NCI-H2081 (cell line): ENCODE measurements at places on chromosomes 7 and 10.

GRCh38 chr10:13815756-13816155 lies 229.0 kb downstream of the PRPF18 start:
- no peak for DNase-seq

GRCh38 chr10:101237081-101237981 lies 8.1 kb upstream of the LBX1 start:
- DNase-seq: no peak

- DNase-seq: no peak
Measured at GRCh38 chr7:23893942-23894891, 184.2 kb downstream of the STK31 start.

- DNase-seq: peak; percentile 75
Measured at GRCh38 chr10:21495752-21496342, 29.6 kb downstream of the SKIDA1 start.

- no peak for DNase-seq
Measured at GRCh38 chr7:38007096-38007495, 86.7 kb downstream of the EPDR1 start.

GRCh38 chr10:5943536-5943935 lies 33.8 kb downstream of the IL15RA start:
- no peak for DNase-seq

DNA sequence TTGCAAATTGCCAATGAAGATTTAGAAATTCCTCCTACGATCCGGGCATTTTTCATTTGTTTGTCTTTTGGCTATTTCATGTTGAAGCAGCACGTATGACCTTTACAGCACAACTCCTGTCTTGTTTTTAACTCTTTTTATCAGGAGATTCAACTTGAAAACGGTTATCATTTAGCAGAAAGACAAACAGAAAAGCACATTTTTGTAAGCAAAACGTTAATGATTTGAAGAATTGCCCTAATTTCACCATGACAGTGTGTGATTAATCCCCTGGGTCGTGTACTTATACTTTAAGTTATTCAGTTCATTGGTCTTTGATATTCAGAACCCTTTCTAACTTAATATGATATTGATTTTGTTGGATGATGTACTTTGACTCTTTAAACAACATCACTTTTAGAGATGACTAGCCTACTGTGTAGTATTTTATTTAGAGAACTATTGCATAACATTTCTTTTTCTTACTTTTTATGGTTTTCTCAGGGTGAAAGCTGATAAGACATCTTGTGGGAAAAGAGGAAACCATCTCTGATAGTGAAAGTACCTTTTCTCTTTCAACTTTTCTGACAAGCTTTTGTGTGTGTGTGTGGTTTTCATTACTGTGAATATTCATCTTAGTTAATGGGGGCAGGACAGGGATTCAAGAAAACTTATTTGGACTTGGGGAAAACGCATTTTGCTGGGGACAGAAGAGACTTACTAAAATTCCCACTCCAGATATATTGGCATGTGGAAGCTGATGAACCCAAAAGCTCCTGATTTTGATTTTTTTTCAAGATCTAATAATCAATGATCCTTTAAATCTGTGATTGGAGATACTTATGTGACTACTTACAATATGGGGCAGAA lies 8.1 kb downstream of the HHEX start:
- no peak for DNase-seq

- DNase-seq: no peak
Measured at GRCh38 chr10:128540781-128541761, 414.8 kb upstream of the MKI67 start.

DNA sequence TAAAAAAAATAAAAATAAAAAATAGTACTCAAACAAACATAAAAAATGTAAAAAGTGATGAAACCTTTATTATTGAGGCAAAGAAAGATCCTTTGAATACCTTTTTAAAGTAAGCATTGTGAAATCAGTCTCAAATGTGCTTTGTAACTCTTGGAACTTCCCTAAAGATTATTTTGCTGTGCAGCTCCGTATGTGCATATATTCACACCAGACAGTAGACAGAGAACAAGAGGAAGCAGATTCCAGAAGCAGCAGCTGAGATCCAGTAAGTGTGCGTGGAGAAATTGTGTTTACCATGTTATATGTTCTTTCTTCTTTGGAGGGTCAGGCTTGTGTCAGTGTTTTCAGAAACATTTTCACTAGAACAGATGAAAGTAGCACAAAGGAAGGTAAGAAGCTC lies 324.9 kb downstream of the AGMO start:
- DNase-seq: no peak

- no peak for DNase-seq
Measured at GRCh38 chr10:114387784-114388183, 16.5 kb downstream of the AFAP1L2 start.

GRCh38 chr7:138979226-138979979 lies 1.8 kb downstream of the KIAA1549 start:
- no peak for DNase-seq

- DNase-seq: peak; percentile 70
Measured at GRCh38 chr10:67697724-67698131, 1.7 kb upstream of the CTNNA3 start.

- DNase-seq: peak; percentile 87
Measured at GRCh38 chr7:1473864-1474512, 14.7 kb upstream of the MICALL2 start.

DNA sequence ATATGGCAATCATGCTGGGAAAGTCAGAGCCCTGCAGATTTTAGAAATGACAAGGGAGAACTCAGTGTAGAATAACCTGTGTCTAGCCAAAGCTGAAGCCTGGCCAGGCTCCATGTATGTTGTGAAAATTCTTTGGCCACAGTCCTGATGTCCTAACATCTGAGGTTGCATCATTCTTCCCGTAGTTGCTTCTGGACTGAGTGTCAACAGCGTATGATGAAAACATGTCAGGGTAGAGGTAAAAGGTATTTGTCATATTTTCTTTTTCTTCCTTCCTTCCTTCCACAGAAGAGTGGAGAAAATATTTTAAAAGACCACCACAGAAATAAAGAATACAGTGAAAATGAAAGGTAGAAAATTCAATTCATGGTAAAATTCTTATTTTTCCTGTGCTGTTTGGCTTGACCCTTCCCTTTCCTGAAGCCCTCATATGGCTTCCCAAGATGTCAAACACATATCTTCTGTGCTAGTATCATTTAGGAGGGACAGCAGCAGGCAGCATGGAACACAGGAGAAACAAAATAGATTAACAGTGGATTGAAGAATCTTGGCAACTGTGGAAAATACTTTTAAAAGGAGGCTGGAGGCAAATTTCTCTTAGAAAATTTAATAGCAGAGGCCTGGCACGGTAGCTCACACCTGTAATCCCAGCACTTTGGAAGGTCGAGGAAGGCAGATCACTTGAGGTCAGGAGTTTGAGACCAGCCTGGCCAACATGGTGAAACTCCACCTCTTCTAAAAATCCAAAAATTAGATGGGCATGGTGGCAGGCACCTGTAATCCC lies 18.9 kb upstream of the NRBF2 start:
- no peak for DNase-seq

DNA sequence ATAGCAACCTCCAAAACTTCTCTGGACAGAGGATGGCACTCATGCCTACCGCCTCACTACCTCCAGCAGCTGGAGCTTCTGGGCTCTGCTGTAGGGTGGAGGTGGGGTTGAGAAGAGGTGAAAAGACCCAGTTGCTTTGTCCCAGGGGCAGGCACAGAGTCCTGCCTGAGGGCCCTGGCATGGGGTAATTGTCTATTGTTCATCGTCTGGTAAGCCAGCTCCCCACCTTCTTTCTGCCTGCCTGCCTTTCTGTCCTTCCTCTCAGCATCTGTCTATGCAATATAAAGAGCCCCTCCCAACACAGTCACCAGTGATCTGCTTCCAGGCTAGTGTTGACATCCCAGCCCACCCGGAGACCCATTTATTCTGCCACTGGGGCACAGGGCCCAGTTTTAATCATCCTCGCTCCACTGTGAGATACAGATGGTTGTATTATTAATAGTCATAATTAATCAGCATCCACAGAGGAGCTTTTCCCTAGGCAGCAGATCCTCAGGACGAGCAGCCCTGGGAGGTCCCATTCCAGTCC lies 39.0 kb downstream of the ZMIZ1 start:
- DNase-seq: no peak

- DNase-seq: peak; percentile 67
Measured at GRCh38 chr7:17488829-17489228, 190.4 kb downstream of the AHR start.

DNA sequence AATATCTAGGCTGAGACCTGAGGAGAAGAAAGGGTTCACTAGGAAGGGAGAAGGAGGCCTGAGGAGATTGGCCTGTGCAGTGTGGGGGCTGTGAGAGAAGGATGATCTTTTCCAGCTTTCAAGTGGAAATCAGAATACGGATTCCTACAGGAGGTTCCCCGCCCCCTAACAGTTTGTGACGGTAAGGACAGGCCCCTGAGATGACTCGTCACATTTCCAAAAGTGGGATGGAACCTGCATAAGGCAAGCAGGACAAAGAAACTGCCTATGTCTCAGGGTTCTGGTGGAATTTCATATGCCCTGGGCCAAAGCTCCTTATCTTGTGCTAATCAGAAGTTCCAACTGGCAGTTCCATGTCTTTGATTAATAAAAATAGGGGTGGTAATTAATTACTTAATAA lies 275.6 kb downstream of the SNX10 start:
- DNase-seq: no peak

GRCh38 chr7:91514591-91514990 lies 250.4 kb downstream of the FZD1 start:
- no peak for DNase-seq

DNA sequence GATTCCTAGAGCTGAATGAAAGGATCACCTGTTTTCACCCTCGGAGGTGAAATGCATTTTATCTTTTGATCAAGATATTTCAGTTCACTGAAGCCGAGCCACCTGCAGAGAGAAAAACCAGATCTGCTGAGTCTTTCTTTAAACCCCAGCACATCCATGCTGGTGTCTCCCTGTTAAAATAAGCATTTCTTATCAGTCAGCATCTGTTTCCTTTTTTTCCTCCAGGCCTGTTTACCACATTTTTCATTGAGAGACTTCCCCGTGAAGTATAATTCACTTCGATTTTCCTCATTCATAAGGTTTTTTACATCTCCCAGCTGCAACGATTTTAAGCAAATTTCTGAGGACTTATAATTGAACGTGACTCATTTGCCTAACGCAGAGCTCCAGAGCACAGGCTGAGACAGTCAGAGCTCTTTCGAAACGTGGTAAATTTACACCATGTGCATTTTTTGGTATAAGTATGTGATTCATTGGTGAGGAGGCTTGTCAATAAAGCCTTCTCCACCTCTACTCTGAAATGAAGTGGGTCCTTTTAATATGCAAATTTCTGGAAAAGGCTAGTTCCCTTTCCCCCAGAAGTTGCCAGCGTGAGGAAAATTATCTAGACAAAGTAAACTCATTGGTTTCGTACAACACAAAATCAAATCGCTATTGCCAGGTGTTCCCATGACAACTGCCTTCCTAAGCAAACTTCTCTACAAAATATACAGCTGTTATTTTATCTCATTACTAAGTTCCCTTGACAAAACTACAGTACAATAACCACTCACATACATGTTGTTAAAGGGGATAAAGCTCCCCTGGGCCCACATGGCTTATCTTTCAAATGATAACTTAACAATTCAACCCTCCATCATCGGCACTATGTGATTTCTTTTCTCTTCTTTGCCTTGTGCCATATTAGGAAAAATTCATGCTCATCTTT lies 374.8 kb upstream of the AKR1E2 start:
- DNase-seq: no peak

GRCh38 chr7:102432442-102433218 lies 745 bp upstream of the ORAI2 start:
- DNase-seq: no peak

GRCh38 chr10:79020605-79021004 lies 48.2 kb upstream of the ZMIZ1 start:
- no peak for DNase-seq
